ENCODE measurements at places on chromosomes 1 and 21.

- DNase-seq, result no peak
Observed at GRCh38 chr21:34020005-34020847, 53.2 kb upstream of the MRPS6 start.

DNA sequence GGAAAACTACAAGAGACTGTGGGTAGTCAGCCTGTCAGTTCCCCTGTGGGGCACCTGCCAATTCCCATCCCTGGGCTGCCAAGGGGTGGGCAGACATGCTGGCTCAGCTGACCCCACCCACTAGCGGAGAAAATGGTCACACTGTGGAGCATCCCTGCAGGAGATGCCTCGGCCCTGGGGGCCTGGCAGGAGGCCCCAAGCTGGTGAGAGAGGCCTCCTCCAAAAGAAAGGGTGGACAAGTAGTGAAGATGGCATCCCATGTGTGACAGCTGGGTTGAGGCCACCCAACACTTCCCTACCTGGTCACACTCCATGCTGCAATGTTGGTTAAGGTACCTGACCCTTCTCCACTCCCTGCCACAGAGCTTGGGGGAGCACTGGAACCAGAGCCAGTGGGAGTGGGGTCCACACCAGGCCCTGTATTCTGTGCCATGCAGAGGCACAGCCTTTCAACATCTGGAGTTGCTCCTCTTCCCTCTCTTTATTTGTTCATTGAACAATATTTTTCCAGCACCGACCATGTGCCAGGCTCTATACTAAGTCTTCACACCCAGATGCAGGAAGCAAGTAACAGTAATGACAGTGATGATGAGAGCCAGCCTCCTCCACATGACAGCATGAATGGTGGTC lies 59.5 kb downstream of the KLHDC7A start:
- no peak for DNase-seq

DNA sequence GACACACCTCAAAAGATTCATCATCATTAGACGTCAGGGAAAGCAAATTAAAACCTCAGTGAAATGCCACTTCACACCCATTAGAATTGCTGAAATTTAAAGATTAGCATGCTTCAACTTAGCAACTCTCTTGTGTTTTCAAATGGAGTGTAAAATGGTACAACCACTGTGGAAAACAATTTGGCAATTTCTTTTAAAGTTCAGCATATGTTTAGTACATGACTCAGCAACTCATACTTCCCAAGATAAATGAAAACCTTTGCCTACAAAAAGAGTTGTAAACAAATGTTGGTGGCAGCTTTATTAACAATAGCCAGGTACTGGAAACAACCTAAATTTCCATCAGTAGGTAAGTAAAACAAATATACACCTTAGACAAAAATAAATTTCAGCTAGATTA lies 42.7 kb downstream of the ST3GAL3 start:
- DNase-seq, result no peak

GRCh38 chr1:220294846-220295301 lies 22.6 kb upstream of the RAB3GAP2 start:
- no peak for DNase-seq

GRCh38 chr1:1959840-1960479 lies 40.9 kb upstream of the TMEM52 start:
- DNase-seq, result peak; percentile 63

GRCh38 chr21:44499631-44500030 lies 40.4 kb downstream of the KRTAP10-1 start:
- no peak for DNase-seq

- DNase-seq, result no peak
Observed at GRCh38 chr1:15056515-15057285, 96.8 kb upstream of the TMEM51 start.

DNA sequence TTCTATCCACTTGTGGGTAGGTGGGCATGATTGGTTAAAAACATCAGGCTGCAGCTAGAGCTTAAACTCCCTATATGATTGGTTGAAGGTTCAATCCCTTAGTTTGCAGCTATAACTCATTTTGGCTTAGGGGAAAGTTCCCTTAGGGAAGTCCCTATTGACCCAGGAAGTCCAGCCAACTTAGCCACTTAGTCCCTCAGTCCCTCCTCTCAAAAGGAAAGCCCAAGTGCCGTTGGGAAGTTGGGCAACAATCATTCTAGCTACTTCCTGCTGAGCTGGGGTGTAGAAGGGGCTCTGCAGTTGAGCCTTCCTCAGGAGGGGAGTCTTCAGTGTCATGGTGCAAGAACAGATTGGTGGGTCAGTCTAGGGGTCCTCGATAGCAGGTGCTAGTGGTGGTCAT lies 12.2 kb downstream of the MSTO1 start:
- DNase-seq, result no peak

DNA sequence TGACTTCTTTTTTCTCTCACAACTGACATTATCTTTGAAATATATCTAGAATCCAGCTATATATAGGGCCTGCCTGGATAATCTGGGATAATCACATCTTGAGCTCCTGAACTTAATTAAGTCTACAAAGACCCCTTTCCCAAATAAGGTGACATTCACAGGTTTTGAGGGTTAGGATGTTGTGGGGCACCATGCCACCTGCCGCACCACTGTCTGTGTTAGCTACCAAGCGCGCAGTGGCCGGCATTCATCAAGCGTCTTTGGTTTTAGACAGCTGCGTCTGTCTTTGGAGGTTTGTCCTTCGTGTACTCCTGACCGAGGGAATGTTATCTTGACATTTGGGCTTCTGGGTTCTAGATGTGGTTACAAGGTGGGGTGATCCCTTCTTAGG lies 7.5 kb downstream of the TRAPPC10 start:
- DNase-seq, result no peak

GRCh38 chr21:17848228-17848627 lies 29.1 kb upstream of the C21orf91 start:
- no peak for DNase-seq

DNA sequence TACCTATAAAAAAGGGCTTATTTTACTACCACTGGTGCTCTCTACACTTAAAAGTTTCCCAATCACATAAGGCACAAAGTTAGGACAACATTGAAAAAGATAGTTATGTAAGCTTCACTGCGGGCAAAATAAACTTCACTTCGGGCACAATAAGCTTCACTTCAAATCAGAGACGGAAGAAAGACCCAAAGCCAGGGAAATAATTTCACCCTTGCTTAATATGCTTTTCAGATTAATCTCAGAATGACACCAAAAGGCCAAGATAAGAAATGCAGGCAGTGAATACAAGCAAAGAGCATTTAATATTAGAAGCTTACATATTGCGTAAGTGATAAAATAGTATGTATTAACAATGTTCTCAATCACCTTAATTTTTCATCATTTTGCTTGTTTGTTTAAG lies 444.2 kb downstream of the SETD4 start:
- no peak for DNase-seq

DNA sequence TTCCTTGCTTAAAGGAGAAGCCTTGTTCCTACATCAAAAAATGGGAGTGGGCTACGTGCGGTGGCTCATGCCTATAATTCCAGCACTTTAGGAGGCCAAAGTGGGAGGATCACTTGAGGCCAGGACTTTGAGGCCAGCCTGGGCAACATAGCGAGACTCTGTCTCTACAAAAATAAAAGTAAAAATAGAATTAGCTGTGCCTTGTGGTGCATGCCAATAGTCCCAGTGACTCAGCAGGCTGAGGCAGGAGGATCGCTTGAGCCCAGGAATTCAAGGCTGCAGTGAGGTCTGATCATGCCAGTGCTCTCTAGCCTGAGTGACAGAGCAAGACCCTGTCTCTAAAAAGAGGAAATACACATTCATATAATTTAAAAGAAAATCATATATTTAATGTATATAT lies 127.1 kb downstream of the C1orf21 start:
- DNase-seq, result no peak

- DNase-seq, result no peak
Observed at GRCh38 chr1:87644033-87644578, 315.4 kb downstream of the LMO4 start.

GRCh38 chr1:45230537-45230936 lies 24.1 kb upstream of the ZSWIM5 start:
- no peak for DNase-seq

DNA sequence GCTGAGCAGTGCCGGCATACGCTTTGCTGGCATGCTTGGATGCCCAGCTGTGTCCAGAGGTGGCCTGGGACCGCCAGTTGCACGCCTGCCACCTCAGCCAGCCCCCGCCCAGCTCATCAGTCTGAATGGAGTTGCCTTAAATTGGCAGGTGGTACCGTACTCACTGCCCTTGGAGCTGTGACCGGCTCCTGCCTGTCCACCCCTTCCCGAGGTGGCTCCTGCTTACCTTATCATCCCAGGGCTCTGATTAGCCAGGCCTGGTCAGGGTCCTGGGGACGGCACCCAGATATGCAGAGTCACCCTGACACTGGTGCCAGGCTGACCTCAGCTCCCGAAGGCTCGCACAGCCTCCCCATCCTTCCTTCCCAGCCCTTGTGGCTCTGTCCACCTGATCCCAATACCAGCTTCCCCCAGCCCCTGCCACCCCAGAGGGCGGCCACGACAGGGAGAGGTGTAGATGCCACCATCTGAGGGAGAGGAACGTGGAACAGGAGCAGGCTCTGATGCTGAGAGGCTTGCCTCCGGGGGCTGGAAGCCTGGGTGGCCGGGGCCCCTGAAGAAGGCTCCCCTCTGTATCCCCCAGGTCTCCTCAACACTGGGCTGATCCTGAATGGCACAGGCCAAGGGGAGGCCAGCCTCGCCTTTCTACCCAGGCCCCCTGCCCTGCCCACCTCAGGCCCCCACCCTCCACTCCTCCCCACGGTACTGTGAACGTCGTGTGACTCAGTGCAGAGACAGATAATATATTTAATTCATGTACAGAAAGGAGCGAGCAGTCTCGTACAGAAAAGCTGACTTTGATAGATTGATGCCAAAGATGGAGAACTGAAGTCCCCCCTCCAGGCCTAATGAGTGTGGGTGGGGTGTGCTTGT lies 27.8 kb downstream of the CDK18 start:
- DNase-seq, result no peak

GRCh38 chr1:63135174-63135512 lies 187.2 kb upstream of the FOXD3 start:
- DNase-seq, result no peak

- no peak for DNase-seq
Observed at GRCh38 chr1:162458236-162458635, 39.4 kb upstream of the UHMK1 start.

GRCh38 chr1:58763214-58763613 lies 20.6 kb downstream of the JUN start:
- no peak for DNase-seq

- DNase-seq, result no peak
Observed at GRCh38 chr1:90488451-90488850, 228.7 kb downstream of the BARHL2 start.

DNA sequence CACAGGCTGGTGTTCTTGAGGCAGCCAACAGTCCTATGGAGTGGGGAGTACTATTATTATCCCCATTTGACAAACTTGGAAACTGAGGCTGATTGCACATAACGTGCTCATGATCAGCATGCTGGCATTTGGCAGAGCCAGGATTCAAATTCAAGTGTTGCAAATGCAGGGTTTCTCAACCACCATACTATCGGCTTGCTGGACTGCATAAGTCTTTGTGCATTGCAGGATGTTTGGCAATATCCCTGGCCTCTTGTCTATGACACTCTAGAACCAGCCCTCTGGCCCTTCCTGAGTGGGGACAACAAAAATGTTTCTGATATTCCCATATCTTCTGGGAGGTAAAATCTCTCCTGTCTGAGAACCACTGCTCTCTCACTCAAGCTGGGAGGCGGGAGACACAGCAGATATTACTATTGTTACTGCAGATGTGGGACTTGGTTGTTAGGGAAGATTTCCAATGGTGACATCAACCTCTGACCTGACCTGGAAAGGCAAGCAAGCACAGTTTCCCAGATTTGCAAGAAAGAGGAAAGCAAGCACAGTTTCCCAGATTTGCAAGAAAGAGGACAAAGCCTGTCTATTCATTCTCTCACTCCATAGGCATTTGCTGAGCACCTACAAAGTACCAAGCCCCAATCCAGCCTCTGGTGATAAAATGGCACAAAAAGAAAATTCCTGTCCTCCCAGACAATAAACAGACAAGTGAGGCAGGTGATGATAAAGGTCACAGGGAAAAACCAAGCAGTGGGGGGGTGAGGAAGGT lies 1.0 kb upstream of the AADACL3 start:
- no peak for DNase-seq

DNA sequence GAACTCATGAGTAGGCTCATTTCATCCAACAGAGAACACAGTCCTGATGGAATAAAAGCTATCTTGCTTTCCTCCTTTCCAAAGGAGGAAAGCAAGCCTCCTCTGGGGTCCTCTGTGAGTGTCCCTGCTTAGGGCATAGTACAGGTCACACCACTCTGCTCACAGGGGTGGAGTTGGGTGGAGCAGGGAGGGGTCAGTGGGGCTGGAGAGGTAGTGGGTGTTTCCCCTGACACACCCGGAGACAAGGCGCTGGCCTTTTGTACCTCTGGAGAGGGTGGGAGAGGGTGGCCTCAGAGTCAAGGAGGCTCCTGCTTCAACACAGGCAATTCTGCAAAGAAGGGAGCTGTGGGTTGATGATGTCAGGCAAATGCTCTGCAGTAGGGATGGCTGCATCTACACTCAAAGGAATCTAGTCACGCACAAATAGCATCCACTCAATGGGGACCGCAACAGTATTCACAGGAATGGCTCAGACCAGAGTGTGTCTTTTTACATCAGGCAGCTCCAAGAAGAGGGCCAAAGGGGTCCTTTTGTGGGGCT lies 58.6 kb upstream of the PLXNA2 start:
- DNase-seq, result no peak

- no peak for DNase-seq
Observed at GRCh38 chr1:79197421-79197820, 190.9 kb upstream of the ADGRL4 start.

DNA sequence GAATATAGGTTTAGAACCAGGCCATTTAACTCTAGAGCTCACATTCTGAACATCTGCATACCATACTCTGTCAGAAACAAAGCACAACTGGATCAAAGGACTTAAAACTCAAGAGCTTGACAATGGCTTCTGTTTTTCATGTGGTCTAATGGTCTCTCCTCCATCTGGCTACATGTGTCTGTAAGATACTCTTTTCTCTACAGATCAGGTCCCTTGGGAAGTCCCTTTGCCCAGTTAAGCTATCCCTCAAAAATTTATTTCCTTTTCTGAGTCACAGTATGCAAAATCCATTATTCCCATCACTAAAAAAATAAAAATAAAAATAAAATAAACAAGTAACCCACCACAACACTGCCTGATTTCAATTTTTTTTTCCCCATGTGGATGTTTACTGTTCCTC lies 357.0 kb upstream of the PRMT6 start:
- DNase-seq, result no peak

- peak; percentile 28 for DNase-seq
Observed at GRCh38 chr1:46302641-46303037, 777 bp downstream of the LRRC41 start.

Data from activated naive CD4-positive, alpha-beta T cell treated with Interleukin-2 at 50 U/mL for 16 hours (primary cell).